T-helper 2 cell (primary cell): ENCODE measurements at places on chromosomes 7 and 10.

- no peak for DNase-seq
These were observed 75.8 kb downstream of the GNAI1 start for GRCh38 chr7:80210400-80210799.

GRCh38 chr7:152006336-152006735, 19.1 kb upstream of the GALNT11 start:
- DNase-seq, result no peak

GRCh38 chr10:12742771-12743170, 258.7 kb downstream of the CCDC3 start:
- no peak for DNase-seq

DNA sequence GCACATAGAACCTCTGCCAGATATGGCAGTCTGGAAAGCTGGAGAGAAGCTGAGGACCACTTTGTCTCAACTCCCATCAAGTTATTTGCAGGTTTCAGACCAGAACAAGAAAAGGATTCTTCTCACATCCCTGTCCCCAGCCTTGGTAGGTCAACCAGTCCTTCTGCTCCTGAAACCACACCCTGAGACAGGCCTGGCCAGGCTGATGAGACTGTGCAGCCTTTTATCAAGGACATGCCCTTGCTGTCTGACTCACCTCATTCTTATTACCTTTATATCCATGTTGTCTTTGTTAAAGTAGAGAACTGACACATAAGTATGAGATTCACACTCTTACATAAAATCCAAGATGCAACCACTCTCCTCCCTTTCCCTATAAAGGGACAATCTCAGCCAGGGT, 354.9 kb downstream of the PLXNA4 start:
- DNase-seq, result no peak

GRCh38 chr10:21298701-21299100, 226.8 kb downstream of the SKIDA1 start:
- DNase-seq, result no peak
